Mucosa of descending colon (tissue), 3 donors: ENCODE measurements at places on chromosomes 16 and 17.

DNA sequence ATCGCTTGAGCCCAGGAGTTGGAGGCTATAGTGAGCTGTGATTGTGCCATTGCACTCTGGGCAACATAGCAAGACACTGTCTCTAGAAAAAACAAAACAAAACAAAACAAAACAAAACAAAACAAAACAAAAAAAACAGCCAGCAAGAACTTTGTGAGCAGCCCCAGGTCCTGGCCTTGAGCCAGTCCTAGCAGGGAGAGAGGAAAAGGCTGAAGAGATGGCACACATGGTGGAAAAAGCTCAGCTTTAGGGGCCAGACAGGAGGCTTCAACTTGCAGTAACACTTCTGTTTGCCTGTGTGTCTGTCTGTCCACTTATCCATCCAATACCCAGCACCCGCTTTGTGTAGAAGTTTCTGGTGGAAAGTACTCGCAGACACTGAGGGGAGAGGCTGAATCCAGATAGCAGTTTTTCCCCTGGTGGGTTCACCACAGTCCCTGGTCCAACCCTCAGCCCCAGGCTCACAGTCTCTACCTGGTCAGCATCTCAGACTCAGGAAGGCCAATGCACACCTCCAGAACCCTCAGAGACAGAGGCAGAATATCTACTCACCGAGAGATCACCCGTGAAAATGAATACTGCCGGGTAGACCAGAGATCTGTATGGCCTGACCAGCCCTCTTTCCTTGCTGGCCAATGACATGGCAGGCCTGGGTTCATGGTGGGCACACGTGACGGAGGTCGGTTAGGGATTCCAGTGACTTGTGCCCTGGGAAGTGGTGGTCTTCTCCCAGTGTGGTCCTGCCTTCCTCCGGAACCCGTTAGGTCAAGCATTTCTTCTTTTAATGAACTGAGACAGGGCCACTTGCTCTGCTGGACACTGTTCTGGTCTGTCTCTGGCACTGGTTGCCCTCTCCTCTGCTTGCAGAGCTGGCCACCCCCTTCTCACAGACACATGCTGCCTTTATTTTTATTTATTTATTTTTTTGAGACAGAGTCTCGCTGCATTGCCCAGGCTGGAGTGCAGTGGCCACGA is 79.5 kb upstream of the DNAJA2 start:
- DNase-seq = no peak

GRCh38 chr16:7550096-7550495 is 217.5 kb downstream of the RBFOX1 start:
- no peak for DNase-seq

GRCh38 chr17:41511116-41511515 is 5.7 kb upstream of the KRT13 start:
- DNase-seq = peak; percentile 71

DNA sequence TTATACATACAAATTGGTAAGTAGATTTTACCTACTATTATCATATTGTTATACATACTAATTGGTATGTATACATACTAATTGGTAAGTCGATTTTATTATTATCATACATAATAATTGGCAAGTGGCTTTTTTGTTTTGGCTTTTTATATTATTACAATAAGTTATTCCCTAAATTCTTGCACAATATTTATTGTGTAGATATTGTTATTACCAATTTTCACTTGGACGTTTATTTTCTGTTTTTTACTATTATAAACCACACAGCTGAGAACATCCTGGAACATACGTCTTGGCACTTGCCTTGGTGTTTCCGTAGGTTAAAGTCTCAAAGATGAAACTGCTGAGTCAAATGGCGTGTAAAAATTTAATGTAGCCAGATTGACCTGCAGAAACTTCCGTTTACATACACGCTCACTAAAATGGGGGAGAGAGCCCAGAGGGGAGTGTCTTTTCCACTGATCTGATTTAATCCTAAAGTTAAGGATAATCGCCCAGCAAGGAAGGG is 18.9 kb downstream of the GNGT2 start:
- no peak for DNase-seq

DNA sequence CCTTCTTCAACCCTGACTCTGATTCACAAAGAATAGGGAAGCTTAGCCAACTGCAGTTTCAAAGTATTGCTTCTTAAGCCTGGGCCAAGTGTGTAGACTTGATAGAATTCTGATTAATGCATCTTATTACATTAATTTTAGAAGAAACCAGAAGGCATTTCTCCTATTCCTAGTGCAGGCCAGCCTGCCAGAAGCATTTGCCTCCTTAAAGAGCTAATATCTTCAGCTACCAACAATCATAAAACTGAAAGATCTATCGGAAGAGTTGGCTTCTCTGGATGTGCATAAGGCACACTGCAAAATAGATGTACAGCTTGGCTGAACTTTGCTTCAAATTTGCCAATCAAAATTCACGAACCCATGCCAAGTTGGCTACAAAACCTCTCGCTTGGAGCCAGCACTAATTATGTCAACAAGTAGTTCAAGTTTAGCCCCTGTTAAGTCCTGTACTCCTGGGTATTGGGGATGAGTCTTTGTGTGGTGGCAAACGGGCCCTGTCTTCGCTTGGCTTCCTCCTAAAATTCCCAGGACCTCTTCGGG is 717.8 kb downstream of the WWOX start:
- DNase-seq = no peak

GRCh38 chr16:58464916-58465731 is 34.8 kb upstream of the NDRG4 start:
- no peak for DNase-seq

- DNase-seq = no peak
These were observed 2.3 kb downstream of the STAT5A start for GRCh38 chr17:42290577-42290976.

- no peak for DNase-seq
These were observed 31.1 kb downstream of the RBFOX1 start for GRCh38 chr16:7363422-7364417.

DNA sequence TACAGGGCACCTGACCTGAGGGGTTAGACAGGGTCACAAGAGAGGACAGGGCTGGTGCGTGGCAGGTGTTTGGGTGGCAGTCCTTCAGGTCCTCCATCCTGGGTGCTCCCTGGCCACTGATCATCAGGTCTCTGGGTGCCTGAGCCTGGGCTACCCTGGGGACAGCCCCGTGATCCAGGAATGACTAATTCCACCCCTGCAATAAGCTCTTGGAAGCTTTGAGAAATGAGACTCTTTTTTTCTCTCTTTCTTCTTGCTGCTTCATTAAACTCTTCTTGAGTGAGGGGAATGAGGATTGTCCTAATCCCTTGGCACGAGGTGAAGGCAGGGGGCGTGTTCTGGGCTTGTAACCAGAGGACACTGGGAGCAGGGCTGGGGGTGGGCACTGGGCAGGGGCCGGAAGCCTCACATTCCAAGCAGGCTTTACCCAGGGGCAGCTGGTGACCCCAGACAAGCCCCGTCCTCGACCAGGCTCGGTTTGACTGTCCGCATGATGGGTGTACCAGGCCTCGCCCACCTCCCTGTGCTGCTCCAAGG is 21.4 kb upstream of the SPNS2 start:
- DNase-seq = no peak

DNA sequence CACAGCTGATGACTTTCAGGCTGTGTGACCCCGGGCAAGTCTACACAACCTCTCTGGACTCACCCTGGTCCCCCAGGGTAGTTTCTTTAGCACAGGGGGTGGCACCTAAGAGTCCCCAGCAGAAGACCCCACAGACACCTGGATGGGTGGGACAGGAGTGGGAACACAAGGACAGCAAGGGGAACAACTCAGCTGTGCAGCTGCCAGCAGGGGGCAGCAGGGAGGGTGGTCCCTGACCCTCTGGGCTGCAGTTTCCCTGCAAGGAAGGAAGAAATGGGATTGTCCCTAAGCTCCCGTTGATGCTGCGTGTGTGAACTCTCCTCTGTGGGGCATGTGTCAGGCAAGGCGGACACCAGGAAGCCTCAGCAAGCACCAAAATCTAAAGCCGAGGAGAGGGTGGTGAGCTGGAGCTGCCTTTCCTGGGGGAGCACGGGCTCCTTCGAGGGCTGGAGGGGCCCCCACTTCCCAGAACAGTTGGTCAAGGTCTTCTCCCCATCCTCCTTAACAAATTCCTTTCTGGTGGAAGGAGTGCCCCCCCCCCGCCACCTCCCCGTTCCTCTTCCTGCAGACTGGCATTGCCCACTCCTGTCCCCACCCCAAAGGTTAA is 24.1 kb upstream of the CDH5 start:
- DNase-seq = peak; percentile 27

DNA sequence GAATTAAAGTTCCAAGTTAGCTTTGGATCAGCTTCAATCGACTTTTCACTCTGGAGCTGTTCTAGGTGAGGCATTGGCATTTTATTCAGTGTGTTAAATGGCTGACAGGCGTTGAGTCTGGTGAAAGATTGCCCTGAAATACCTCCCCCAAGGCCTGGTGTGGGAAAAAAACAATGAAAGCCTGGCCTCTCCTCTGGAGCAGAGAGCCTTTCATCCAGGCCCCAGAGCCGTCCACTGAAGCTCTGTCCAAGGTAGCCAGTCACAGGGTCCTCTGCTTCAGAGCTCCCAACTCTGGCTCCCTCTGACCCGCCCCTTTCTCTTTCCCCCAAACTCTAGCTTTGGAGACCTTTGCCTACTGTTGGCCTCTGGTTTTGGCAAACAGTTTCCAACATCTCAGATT is 123.6 kb upstream of the CRHR1 start:
- no peak for DNase-seq

GRCh38 chr17:43140396-43141332 is 15.5 kb upstream of the BRCA1 start:
- DNase-seq = no peak

- DNase-seq = peak; percentile 40
These were observed 41.1 kb downstream of the MYO18A start for GRCh38 chr17:29138971-29139691.

GRCh38 chr17:45666046-45666600 is 118.0 kb upstream of the CRHR1 start:
- no peak for DNase-seq

- peak; percentile 94 for DNase-seq
These were observed 16.6 kb upstream of the DLX4 start for GRCh38 chr17:49952209-49952911.

DNA sequence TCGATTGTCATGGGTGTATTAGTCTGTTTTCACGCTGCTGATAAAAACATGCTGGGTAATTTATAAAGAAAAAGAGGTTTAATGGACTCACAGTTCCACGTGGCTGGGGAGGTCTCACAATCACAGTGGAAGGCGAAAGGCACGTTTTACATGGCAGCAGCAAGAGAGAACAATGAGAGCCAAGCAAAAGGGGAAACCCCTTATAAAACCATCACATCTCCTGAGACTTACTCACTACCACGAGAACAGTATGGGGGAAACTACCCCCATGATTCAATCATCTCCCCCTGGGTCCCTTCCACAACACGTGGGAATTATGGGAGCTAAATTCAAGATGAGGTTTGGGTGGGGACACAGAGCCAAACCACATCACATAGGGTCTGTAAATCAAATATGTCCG is 167.4 kb upstream of the XYLT1 start:
- DNase-seq = no peak

DNA sequence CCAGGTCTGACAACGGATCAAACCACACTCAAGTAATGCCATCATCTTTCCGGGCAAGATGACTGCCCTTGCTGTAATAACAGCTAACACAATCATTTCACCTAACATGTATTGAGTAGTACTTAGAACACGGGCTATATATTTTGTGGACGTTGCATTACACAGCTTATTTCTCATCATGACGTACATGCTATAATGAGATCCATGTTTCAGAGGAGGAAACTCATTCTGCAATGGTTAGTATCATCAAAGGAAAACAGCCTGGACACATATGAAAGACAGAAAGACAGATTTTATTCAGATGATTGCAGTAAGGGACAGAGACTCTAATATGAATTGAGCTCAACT is 446.7 kb downstream of the HS3ST3B1 start:
- DNase-seq = no peak

- DNase-seq = no peak
These were observed 51.3 kb upstream of the ADORA2B start for GRCh38 chr17:15893658-15894024.

GRCh38 chr16:12675852-12676251 is 127.8 kb downstream of the CPPED1 start:
- DNase-seq = no peak

DNA sequence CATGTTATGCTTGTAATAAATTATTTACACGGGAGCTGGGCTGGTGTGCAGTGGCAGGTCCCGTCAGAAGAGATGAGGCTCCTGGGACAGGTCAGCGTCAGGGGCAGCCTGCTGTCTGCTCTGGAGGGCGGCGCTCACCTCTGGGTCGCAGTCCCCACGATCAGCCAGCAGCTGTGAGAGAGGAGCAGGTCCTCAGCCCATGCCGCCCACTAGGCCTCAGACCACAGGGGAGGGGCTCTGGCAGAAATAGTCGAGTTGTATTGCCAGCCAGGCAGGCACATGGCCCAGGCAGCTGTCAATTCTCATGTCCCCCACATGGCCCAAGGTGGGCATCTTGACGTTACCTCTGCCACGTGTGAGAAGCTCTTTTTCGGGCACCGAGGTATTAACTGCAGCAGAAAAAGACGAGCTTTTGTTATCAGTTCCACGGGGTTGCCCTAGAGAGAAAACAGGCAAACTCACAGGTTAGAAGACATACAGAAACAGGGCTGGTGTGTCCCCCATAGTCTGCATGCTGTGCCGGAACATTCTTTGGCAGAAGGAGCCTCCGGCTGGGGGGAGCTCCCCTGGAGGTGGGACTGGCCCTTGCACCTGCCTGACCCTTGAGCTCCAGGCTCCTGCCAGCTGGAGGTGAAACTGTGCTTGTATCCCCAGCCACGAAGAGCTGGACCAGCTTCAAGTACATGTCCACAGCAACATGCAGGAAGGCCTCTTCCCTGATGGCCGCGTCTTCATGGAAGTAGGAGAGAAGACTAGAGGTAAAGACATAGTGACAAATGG is 17.4 kb downstream of the ZNF276 start:
- no peak for DNase-seq

DNA sequence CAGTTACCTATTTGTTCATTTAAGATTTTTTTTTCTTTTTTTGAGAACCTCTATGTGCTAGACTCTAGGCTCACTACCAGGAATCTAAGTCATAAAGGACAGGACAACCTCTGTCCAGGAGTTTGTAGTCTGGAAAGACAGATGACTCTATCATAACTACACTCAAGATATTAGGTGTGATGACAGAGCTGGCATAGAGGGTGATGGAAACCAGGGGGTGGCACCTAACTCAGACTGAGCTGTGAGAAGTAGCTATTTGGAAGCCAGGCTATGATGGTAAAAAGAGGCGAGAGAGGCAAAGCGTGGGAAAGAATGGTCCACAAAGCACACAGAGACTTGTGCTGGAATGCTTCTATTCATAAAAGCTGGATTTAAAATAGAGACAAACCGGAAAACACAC is 372.3 kb downstream of the SEC14L1 start:
- DNase-seq = no peak

DNA sequence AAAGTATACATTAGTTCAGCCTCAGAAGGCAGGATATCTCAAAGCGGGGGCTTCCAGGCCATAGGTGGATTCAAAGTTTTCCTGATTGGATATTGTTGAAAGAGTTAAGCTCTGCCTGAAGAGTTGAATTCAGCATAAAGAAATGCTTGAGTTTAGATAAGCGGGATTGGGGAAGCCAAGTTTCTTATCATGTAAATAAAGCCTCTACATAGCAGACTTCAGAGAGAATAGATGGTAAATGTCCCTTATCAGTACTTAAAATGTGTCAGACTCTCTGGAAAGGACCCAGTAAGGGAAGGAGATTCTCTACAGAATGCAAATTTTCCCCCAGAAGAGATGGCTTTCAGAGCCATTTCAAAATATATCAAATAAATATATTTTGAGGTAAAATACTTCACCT is 423.5 kb downstream of the SHISA9 start:
- DNase-seq = no peak
